ENCODE measurements at places on chromosomes 7 and 10.

- no peak for DNase-seq
These were observed 71.9 kb upstream of the DUSP5 start for GRCh38 chr10:110425684-110426293.

- no peak for DNase-seq
These were observed 1110.8 kb upstream of the POT1 start for GRCh38 chr7:126040114-126041045.

- DNase-seq = no peak
These were observed 169.7 kb downstream of the LRRTM3 start for GRCh38 chr10:67095531-67095930.

- DNase-seq = no peak
These were observed 56.5 kb downstream of the MMRN2 start for GRCh38 chr10:86900955-86901354.

GRCh38 chr10:101089520-101090299 lies 27.9 kb downstream of the KAZALD1 start:
- DNase-seq = no peak

- no peak for DNase-seq
These were observed 248.2 kb downstream of the TCERG1L start for GRCh38 chr10:131063311-131063710.

GRCh38 chr10:71801361-71801760 lies 28.0 kb upstream of the VSIR start:
- no peak for DNase-seq

DNA sequence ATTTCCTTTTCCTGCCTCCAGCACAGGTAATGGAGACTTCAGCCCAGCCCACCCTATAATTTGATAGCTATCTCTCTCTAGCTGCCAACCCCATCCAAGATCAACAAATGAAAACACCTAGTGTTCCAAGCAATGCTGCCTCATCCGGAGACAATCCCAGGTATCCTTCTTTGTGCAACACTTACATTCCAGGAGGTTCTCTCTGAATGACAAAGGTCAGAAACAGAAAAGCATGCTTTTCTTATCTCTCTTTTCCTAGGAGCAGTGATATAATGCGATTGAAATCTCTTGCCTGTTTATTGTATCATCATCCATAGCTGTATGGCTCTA lies 699.3 kb downstream of the INHBA start:
- no peak for DNase-seq

GRCh38 chr7:2566890-2567678 lies 8.3 kb downstream of the IQCE start:
- no peak for DNase-seq

GRCh38 chr7:36711256-36711655 lies 13.0 kb downstream of the AOAH start:
- DNase-seq = no peak

GRCh38 chr10:65213170-65213569 lies 1692.0 kb downstream of the REEP3 start:
- DNase-seq = no peak

DNA sequence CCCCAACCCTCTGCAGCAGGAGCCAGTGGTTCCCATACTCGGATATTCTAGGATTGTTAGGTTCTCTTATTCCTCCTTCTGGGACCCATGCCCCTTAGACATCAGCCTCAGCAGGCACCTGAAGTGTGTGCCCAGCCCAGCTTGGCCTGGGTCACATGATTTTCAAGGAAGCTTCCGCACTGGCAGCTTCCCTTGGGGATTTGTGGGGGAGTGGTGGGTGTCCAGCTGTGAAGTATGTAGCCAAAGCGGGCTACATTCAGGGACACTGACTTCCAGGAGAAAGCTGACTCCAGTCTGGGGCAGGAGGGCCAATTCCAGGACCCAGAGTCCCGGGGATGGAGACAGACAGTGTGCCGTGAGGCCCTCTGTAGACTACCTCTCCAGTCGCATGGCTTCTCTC lies 1.3 kb downstream of the LDB1 start:
- peak; percentile 30 for DNase-seq

GRCh38 chr10:123726836-123727235 lies 60.7 kb downstream of the GPR26 start:
- DNase-seq = no peak

- DNase-seq = no peak
These were observed 213.0 kb upstream of the PLXNA4 start for GRCh38 chr7:132789281-132789680.

DNA sequence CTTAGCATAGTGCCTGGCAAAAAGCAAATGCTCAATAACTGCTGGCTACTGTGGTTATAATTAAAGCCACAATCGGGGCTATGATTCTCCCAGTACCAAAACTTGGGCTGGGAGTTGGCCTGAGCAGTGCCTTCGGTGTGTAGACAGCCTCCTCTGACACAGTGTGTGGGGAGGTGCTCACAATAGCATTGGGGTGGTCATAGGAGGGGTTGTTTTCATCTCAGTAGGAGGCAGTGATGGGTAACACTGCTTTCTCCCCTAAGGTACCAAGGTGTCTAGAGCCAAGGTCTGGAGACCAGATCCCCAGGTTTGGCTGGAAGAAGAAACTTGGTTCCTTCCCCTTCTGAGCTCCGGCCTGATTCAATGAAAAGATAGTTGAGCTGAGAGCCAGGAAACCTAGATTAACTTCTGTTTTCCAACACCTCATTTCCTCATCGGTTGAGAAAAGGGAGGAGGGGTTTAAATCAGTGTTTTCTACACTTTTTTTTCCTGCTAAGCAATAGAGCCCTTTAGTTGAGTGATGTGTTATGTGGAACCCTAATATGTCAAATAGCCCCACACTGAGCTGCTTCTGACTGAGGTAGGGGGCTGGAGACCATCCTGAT lies 68.2 kb downstream of the LRMDA start:
- no peak for DNase-seq

DNA sequence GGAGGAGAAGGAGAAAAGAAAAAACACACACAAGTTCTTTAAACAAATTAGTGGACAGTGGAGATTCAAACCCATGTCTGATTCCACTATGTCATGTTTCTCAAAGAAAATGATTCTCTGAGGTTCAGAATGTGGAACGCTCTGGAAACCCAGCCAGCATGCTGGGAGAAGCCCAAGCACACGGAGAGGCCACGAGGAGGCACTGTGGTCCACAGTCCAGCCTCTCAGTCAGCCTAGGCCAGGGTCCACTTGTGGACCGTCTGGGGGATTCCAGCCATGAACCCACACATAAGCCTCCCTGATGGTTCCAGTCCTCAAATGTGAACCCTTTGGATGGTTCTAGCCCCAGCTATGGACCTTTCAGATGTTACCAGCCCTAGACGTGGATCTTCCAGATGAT lies 73.4 kb downstream of the CAV1 start:
- DNase-seq = no peak

DNA sequence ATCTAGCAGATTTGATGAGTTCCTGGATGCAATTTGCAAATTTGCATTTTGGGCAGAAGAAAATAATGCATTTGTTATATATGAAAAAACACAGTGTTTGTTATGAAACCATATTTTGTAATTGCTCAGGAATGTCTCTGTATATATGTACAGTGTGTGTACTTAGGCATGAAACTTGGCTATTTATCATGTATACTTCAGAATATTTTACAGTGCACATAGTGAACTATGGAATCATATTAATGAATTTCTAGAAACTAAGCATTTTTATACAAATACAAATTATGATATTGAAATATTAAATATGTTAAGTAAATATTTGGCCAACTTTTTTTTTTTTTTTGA lies 107.5 kb downstream of the TWIST1 start:
- DNase-seq = no peak

DNA sequence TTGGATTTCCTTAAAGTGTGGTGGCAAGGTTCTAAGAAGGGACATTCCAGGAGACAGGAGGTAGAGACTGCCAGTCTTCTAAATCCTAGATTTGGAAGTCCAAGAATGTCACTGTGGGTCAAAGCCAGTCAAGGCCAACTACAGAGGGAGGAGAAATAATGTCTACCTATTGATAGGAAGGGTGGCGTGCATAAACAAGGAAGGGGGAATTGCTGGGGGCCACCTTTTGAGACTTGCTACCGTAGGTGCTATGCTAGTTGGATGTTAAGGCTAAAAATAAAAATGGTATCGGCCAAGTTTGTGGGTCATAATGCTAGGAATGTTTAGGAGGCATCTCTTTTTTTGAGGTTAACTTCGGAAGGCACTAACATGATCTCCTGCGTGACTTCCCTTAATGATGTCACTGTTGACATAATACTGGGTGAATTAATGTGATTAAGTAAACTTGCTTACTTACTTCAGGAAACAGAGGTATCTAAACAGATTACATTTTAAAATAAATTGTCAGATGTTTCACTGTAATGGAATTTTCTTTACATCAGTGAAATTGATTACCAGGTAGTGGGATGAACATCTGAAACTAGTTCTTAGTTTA lies 4.8 kb downstream of the BTRC start:
- DNase-seq = no peak

- DNase-seq = no peak
These were observed 40.0 kb downstream of the KCNMA1 start for GRCh38 chr10:77597560-77597959.

GRCh38 chr7:30074422-30075030 lies 46.3 kb downstream of the PLEKHA8 start:
- DNase-seq = peak; percentile 40

DNA sequence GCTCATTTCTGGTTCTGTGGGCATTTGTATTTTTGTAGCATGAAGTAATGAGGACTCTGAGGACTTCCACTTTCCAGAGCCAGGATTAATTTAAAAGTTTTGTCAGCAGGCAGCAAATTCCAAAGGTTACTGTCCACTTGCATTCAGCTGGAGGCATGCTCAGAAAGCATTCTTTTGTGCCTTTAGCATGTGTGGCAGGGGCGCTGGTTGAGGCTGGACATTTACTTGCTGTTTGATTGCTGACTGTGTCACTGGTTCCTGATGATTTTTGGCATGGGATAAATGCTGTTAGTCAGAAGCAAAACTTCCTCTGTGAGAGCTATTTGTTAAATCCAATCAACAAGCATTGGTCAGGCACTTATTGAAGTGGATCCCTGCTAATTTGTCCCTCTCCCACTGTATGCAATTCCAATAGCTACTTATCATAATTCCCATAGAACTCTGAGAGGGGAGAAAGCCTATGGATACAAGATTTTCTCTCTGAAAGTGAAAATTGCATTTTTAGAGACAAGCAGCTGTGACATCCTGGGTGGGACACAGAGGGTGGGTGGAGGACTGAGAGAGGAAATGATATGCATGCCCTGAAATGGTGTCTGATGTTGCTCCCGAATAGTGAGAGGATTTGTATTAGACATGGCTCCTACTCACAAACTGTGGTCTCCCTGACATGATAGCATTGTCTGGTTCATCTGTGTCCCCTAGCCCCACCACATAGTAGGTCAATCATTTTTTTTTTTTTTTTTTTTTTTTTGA lies 161.2 kb upstream of the WDR11 start:
- DNase-seq = no peak

- no peak for DNase-seq
These were observed 643.5 kb upstream of the DPP6 start for GRCh38 chr7:153408360-153409335.

DNA sequence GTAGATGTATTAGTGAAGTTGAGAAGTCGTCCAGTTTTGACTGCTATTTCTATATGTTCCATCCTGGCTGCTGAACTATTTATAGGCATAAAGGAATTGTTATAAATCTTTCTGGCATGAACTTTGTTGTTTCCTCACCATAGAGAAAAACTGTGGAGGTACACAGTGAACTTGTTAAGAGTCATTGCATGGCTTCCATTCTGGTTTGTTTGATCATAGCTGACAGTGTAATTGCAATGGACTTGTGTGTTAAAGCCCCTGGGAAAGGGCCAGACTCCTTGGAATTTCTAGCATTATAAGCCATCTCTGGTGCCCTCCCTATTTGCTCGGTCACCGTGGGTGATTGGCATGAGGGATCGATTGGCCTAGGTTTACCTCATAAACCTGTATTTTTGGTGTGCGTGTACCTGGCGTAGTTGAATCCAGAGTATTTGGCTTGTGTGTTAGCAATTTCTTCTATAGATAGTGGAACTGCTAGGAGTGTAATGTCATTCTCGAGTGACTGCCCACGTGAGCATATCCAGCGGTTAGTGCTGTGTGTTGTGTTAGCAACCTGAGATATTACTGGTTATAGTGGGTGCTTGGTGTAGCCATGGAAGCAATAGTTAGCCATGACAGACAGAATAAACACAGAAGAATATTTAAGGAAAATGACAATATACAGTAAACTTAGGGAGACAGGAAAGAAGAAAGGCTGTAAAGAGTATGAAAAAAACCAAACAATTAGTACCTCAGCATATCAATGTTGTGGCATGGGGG lies 5.9 kb upstream of the SYPL1 start:
- DNase-seq = no peak

GRCh38 chr10:110032801-110033700 lies 25.3 kb downstream of the ADD3 start:
- DNase-seq = no peak

DNA sequence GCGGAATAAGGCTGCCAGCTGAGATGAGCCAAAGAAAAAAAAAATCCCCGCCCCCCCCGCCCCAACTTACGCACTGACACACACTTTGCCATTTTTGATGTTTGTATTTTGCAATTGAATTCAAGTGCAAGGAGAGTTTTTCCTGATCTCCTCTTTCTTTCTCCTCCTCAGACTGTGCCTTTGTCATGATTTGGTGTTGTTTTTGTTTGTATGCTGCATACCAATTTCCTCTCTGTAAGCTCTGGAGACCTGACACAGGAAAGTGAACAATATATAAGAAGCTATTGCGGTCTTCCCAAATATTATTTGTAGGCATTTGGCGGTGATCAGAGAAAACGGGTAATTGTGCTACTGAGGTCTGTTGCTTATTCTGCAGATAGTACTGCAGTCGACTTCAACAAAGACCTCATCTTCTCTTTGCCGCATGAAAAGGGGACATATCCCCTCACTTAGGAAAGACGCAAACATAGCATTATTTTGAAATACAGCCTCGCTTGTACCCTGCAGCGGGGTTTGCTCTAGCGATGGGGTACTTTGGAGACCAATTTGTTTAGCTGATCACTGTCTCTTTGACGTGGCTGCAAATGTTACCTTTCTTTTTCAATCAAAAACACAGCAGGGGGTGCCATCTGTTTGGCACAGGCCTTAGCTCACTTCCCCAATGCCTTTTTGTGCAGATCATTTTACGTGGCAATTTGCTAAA lies 206.6 kb downstream of the SKAP2 start:
- DNase-seq = no peak

DNA sequence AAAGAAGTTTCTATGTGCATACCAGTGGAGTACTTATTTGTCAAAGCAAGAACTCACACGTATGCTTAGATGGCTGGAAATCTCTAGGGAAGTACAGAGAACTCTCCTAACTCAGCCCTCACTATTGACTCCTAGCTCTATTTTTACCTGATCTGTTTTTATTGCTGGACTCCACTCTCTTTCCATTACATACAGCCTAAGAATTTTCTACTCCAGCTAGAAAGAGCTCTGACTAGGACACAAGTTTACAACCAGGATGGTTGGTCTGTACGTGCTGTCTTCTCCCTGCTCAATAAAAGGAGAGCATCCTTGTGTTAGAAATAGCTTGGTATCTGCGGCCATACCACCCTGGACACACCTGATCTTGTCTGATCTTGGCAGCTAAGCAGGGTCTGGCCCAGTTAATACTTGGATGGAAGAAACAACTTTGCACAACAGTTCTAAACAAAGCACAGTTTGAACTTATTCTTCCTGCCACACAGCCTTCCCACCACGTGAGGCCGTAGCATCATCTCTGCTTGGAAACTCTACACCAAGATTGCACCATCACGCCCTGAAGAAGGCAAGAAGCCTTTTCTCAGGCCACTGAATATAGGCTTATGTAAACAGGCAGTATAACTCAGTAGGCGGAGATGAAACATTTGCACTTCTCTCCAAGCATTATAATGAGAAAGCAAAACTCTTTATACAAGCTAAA lies 50.7 kb downstream of the KCNMA1 start:
- DNase-seq = no peak

GRCh38 chr10:106836933-106837663 lies 327.4 kb downstream of the SORCS1 start:
- no peak for DNase-seq

- DNase-seq = no peak
These were observed 8.3 kb downstream of the BRAT1 start for GRCh38 chr7:2546776-2547586.

Measured in kidney capillary endothelial cell (primary cell).